Stimulated activated CD4-positive, alpha-beta T cell treated with anti-CD3 and anti-CD28 coated beads, Interleukin-1b, Interleukin-23, amount 100 ng/mL, for 48 hours (primary cell): ENCODE measurements at places on chromosomes 6 and 20.

DNA sequence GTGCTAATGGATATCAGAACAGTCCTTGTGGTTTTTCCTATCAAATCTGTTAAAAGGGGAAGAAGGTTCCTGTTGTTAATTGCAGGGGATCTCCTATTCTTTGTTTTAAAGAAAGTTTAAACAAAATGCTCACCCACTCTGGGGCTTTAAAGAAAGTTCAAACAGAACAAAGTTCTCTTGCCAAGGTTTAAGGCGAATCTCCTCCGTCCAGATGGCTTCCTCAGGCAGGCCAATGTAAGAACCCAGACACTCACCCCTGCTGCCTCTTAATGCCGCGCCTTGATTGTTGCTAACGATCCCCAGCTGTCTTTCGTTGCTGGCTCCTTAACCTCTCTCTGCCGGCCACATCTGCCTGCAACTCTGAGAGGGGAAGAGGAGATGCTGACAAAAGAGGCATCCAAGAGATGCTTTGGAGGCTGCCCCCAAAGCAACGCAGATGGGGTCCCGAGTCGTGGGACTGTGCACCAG lies 235.0 kb upstream of the PRDM1 start:
- DNase-seq: no peak

GRCh38 chr6:44725070-44725469 lies 337.6 kb downstream of the CDC5L start:
- no peak for DNase-seq

DNA sequence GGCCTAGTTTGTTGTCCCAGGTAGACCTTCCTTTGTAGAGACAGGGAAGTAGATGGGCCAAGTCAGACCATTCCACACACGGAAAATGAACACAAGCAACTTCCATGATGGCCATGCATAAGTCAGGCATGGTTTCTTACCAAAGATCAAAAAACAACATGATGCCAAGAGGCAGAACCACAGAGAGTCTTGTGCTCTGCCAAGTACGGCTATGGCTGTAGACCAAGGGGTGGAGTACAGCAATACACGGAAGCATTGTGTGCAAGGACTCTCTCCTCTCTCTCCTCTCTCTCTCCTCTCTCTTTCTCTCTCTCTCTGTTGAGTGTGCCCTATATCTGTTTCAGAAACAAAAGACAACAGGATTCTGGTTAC lies 4.8 kb upstream of the DUSP22 start:
- no peak for DNase-seq

GRCh38 chr6:26107935-26108334 lies 20.7 kb downstream of the HFE start:
- DNase-seq: no peak

DNA sequence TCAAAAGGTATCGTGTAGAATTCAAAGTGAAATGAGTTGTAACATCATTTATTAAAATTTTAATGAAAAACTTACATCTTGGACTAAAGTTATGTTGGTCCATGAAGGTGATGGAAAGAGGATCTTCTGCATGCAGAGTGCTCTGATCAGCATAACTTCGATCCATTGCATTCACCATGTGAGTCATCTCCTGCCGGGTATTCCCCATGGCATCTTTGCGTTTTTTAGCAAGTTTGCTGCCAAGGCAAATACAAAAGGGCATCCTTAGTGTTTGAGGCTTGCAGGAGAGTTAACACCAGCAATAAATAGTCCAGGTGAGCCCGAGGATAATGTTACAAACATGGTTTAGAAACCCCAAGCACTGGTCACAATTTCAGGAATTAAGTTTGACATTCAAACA lies 104.2 kb upstream of the THEMIS start:
- no peak for DNase-seq

GRCh38 chr20:44600301-44600700 lies 17.9 kb downstream of the PKIG start:
- no peak for DNase-seq

DNA sequence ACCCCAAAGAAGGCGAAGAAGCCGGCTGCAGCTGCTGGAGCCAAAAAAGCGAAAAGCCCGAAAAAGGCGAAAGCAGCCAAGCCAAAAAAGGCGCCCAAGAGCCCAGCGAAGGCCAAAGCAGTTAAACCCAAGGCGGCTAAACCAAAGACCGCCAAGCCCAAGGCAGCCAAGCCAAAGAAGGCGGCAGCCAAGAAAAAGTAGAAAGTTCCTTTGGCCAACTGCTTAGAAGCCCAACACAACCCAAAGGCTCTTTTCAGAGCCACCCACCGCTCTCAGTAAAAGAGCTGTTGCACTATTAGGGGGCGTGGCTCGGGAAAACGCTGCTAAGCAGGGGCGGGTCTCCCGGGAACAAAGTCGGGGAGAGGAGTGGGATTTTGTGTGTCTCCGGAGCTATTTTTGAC lies 69.6 kb downstream of the HFE start:
- peak; percentile 88 for DNase-seq

GRCh38 chr20:53870426-53871315 lies 199.7 kb downstream of the BCAS1 start:
- no peak for DNase-seq

DNA sequence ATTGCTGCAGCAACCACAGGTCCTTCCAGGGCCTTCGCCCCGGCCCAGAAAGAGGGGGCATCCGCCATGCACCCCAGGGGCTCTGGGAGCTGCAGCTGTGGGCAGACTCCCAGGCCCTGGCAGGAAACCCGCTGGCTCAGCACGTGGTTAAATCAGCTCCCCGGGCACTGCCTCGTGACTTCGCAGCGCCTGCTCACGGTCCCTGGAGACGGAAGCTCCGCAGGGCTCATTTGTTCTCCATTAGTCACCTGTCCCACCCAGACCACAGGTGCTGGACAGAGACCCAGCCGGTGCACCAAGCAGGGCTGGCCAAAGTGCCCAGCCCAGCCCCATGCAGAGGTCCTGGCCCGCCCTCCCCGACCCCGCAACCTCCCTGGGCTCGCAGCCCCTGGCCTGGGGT lies 14.7 kb downstream of the KCNQ2 start:
- DNase-seq: no peak

DNA sequence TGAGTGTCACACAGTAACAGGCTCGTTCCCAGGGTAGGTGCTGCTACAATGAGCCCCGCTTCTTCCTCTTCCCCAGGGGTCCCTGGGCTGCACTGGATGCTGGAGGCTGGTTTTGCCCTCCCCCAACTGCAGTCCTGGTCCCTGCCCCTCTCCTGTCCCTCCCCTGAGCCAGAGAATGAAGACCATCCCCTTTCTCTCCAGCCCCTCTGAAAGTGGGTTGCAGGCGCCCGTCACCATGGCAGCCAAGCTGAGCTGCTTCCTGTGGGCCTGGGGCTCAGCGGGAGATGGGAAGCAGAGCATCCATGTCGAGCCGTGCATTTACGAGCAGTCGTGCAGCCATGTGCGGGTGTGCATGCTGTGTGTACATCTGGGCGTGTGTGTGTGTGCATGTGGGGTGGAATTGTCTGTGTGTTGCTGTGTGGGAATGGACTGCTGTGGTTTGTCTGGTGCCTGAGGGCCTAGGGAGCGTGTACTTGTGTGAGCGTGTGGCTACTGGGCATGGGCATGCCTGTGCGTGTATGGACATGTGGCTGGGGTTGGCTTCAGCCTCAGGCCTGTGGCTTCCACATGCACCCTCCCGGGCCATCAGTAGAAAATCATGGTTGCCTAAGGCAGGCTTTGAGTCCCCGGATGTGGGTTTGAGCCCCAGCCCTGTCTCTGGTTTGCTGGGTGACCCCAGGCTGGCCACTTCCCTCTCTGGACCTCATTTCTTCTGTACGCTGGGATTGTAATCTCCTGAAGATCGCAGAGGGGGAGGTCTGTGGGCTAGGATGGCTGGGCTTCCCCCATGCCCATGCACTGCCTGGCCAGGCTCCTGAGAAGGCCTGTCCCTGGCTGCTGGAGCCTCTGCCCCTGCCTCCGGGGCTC lies 48.8 kb downstream of the SRC start:
- no peak for DNase-seq

DNA sequence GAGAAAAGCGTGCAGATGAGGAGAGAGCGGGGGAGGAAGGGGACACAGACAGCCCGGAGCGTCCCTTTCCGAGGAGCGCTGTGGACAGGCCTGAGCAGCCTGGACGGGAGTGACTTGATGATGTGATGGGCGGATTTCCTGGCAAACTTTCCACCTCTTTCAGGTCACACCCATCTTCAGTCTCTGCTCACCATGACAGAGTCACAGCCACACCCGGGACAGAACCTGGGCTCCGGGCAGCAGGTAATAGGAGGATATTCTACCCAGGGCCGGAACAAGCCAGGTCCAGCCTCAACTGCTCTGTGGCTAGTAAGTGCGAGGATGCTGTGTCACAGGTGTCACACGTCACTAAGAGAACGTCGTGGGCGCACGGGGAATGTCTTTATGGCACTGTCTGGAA lies 84.3 kb downstream of the THBS2 start:
- no peak for DNase-seq

DNA sequence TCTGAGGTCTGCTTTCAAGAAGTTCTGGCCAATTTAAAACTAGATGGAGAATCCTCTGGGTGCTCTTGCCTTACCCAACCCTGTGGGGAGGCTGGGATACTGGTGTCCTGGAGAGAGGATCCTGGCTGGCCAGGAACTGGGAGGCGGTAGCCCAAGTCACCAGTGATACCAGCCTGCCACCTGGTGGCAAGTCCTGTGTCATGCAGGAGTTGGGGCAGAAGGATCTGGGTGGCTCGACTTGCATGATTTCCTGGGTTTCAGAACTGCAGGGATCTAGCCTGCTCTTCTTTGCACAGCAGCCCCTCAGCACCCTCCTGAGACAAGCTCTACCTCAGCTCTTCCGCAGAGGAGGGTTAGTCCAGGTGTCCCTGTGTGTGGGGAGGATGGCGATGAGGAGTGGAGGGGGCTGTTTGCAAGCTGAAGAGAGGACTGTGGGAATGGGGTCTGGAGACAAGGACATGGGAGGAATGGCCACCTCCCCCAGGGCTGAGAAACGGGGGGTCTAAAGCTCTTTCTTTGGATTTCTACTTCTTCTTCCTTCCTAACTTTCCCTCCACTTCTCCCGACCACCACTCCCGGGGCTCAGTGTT lies 4.2 kb downstream of the KCNK17 start:
- DNase-seq: peak; percentile 58
